ENCODE measurements at places on chromosomes 7 and 10. TPM values are rescaled to one million over a fixed set of nuclear protein-coding genes. Genes with fewer than 3 reads are reported as not detected.

GRCh38 chr7:137771273-137771672 is 75.5 kb downstream of the DGKI start:
- no peak overlapping the region for H3K4me3 ChIP-seq
- H3K4me1 ChIP-seq, result no peaks in the 10 kb centered on the region
- no peak overlapping the region for H3K27ac ChIP-seq
- no peaks in the 10 kb centered on the region for H3K36me3 ChIP-seq
- no peaks in the 10 kb centered on the region for H3K27me3 ChIP-seq
- no peak for DNase-seq

GRCh38 chr7:140497241-140497769 is 18.0 kb upstream of the MKRN1 start:
- H3K4me3 ChIP-seq, result no peak overlapping the region
- H3K27ac ChIP-seq, result no peak overlapping the region
- H3K36me3 ChIP-seq, result no peaks in the 10 kb centered on the region
- H3K27me3 ChIP-seq, result no peaks in the 10 kb centered on the region
- no peak for DNase-seq
- H3K4me1 ChIP-seq, result no peaks in the 10 kb centered on the region

DNA sequence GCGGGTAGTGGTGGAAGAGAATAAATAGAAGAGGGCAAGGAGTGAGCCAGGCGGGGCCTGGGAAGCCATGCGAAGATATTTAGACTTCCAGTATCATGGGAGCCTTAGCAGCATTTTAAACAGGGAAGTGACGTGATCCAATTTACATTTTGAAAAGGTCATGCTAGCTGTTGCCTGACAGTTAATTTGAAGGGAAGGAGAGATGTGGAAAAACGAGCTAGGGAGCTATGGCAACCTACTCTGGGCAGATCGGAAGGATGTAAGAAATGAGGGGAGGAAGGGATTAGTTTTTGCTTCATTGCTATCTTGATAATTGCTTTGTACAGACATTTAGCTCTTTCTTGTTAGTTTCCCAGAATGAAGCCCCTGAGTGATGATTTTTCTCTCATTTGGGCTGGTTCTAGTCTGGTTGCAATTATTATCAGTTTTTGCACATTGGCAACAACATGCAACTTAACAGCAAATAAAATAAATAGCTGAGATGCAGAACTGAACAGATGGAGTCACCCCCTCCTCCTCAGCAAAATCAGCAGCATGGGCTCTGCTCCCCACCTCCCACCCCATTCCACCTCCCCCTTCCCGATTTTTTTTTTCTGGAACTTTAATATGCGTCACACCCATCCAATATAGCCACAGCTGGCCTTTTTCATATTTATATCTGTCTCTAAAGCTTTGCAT is 13.0 kb upstream of the CALU start:
- no peaks in the 10 kb centered on the region for H3K27me3 ChIP-seq
- H3K4me1 ChIP-seq, result no peaks in the 10 kb centered on the region
- DNase-seq, result no peak
- H3K36me3 ChIP-seq, result no peaks in the 10 kb centered on the region
- H3K27ac ChIP-seq, result no peak overlapping the region

GRCh38 chr7:3979611-3980299 is 678.7 kb downstream of the SDK1 start:
- DNase-seq, result no peak
- no peak overlapping the region for H3K27ac ChIP-seq
- no peak overlapping the region for H3K4me3 ChIP-seq
- no peaks in the 10 kb centered on the region for H3K27me3 ChIP-seq
- H3K36me3 ChIP-seq, result no peaks in the 10 kb centered on the region
- peaks cover 6% of the 10 kb centered on the region for H3K4me1 ChIP-seq

- no peaks in the 10 kb centered on the region for H3K36me3 ChIP-seq
- H3K27me3 ChIP-seq, result no peaks in the 10 kb centered on the region
- no peaks in the 10 kb centered on the region for H3K4me1 ChIP-seq
- H3K4me3 ChIP-seq, result no peak overlapping the region
- peak overlapping the region; percentile 84 for H3K27ac ChIP-seq
- no peak for DNase-seq
These were observed 143.1 kb upstream of the CAV2 start for GRCh38 chr7:116356333-116356965.

DNA sequence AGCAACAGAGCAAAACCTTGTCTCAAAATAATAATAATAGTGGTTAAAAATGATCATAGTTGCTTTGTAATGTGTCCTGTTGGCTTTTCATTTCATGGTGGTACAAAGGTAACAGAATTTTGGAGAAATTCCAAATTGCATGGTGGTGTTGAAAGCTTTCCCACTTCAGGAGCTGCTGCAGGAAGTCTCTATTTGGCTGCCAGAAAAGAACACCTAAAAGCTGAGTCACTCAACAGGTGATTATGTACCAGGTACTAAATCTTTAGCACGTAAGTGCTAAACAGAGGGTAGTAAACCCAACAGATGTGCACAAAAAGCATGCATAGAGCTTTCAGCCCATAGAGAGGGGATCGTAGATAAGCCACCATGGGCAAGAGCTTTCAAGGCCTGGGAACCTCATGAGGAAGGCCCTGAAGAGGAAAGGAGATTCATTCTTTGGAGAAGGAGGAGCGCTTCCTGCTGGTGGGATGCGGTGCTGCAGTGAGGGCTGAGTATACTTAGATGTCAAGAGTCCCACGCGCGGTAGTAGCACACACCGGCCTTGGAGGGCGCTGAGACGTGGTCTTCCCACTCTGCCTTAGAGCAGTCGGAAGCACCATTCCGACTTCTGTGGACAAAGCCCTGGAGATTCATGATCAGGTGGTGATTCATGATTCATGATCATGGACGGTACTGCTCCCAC is 118.7 kb downstream of the RALA start:
- H3K4me1 ChIP-seq, result no peaks in the 10 kb centered on the region
- no peak overlapping the region for H3K4me3 ChIP-seq
- DNase-seq, result no peak
- no peaks in the 10 kb centered on the region for H3K27me3 ChIP-seq

GRCh38 chr10:87915989-87916388 is 52.6 kb downstream of the PTEN start:
- H3K4me3 ChIP-seq, result no peak overlapping the region
- no peak for DNase-seq
- H3K36me3 ChIP-seq, result no peaks in the 10 kb centered on the region

GRCh38 chr7:133275446-133276095 is 22.7 kb downstream of the EXOC4 start:
- H3K27ac ChIP-seq, result no peak overlapping the region
- H3K4me1 ChIP-seq, result peaks cover 11% of the 10 kb centered on the region
- no peak overlapping the region for H3K4me3 ChIP-seq

DNA sequence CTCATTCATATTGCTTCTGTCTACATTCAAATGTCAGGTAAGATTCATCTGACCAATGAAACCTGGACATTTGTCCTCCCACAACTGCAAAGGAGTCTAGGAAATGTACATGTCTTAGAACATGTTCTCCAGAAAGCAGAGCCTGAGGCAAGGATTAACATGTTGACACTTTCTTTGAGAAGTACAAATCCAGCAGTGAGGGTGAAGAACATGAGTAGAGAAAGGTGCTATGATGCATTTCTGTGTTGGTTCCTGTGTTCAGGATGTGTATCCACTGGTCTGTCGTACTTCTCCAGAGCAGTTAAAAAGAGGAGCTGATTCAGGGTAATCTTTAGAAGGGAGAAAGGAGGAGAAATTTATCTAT is 146.0 kb upstream of the AGR3 start:
- no peaks in the 10 kb centered on the region for H3K27me3 ChIP-seq
- no peaks in the 10 kb centered on the region for H3K4me1 ChIP-seq
- H3K36me3 ChIP-seq, result no peaks in the 10 kb centered on the region

DNA sequence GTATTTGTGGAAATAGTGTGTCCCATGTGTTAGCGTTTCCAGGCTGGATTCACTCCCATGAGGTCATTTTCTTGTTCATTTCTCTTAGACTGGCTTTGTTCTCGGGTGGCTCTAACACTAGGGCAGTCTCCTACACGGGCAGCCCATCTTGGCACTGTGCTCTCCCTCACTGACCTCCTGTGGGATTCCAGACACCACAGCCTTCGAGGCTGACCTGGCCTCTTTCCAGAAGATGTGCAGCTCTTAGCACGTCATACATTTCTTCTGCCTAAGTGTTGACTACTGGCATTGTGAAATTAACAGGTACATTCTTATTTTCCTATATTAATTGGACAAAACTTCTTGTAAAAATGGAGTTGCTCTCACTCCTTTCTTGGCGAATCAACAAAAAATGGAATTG is 72.8 kb downstream of the INSYN2A start:
- no peaks in the 10 kb centered on the region for H3K27me3 ChIP-seq
- H3K4me3 ChIP-seq, result no peak overlapping the region
- DNase-seq, result no peak
- H3K4me1 ChIP-seq, result no peaks in the 10 kb centered on the region
- H3K27ac ChIP-seq, result no peak overlapping the region

- no peaks in the 10 kb centered on the region for H3K36me3 ChIP-seq
- H3K4me3 ChIP-seq, result no peak overlapping the region
- no peak for DNase-seq
- H3K27me3 ChIP-seq, result no peaks in the 10 kb centered on the region
- H3K27ac ChIP-seq, result peak overlapping the region; percentile 56
- H3K4me1 ChIP-seq, result no peaks in the 10 kb centered on the region
These were observed 19.0 kb downstream of the GIMAP4 start for GRCh38 chr7:150586068-150586784.

GRCh38 chr7:5470816-5471215 is 47.2 kb upstream of the TNRC18 start:
- peak; percentile 84 for DNase-seq
- H3K4me3 ChIP-seq, result no peak overlapping the region
- H3K4me1 ChIP-seq, result no peaks in the 10 kb centered on the region
- no peaks in the 10 kb centered on the region for H3K27me3 ChIP-seq

- H3K4me3 ChIP-seq, result no peak overlapping the region
- H3K27me3 ChIP-seq, result no peaks in the 10 kb centered on the region
- H3K4me1 ChIP-seq, result peaks cover 28% of the 10 kb centered on the region
- no peaks in the 10 kb centered on the region for H3K36me3 ChIP-seq
These were observed 158.8 kb downstream of the SH3PXD2A start for GRCh38 chr10:103696411-103697145.

DNA sequence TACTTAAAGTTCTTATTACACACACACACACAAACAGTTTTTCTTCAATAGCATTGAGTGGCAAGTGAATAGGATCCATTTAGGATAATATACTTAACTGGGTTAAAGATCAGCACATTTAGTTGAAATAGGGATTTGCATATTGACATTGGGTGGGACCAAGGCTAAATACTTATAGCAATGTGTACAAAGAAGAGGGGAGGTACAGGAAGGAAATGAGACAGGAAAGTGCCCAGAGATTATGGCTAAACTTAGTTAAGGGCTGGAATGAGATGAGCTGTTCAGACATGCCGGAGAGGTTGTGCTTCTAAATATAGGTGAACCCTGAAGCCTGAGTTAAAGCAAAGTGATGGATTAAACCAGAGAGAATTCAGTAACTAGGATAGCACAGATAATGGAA is 95.1 kb downstream of the LSMEM1 start:
- H3K36me3 ChIP-seq, result no peaks in the 10 kb centered on the region
- H3K27ac ChIP-seq, result no peak overlapping the region
- H3K4me1 ChIP-seq, result peaks cover 27% of the 10 kb centered on the region
- no peaks in the 10 kb centered on the region for H3K27me3 ChIP-seq
- H3K4me3 ChIP-seq, result no peak overlapping the region
- no peak for DNase-seq

GRCh38 chr7:66837007-66837406 is 84.0 kb upstream of the TMEM248 start:
- H3K27ac ChIP-seq, result no peak overlapping the region
- H3K36me3 ChIP-seq, result no peaks in the 10 kb centered on the region

GRCh38 chr10:113125612-113126011 is 175.6 kb downstream of the TCF7L2 start:
- no peak overlapping the region for H3K4me3 ChIP-seq
- H3K4me1 ChIP-seq, result no peaks in the 10 kb centered on the region
- no peak overlapping the region for H3K27ac ChIP-seq
- no peak for DNase-seq

GRCh38 chr10:116696919-116697318 is 45.4 kb downstream of the HSPA12A start:
- H3K4me1 ChIP-seq, result no peaks in the 10 kb centered on the region
- DNase-seq, result no peak
- no peaks in the 10 kb centered on the region for H3K27me3 ChIP-seq
- no peak overlapping the region for H3K27ac ChIP-seq

DNA sequence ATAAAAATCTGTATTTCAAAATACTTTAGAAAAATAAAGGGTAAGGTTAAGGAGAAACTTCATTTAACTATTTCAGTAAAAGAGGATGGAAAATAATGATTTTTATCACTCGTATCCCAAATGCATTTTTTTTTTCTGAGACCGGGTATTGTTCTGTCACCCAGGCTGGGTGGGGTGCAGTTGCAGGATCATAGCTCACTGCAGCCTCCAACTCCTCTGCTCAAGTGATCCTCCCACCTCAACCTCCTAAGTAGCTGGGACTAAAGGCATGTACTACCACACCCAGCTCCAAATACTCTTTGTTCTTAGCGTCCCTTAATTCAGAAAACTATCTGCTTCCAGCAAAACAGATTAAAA is 11.8 kb downstream of the KMT2C start:
- no peak overlapping the region for H3K4me3 ChIP-seq
- DNase-seq, result no peak
- H3K27ac ChIP-seq, result no peak overlapping the region
- no peaks in the 10 kb centered on the region for H3K4me1 ChIP-seq
- H3K27me3 ChIP-seq, result no peaks in the 10 kb centered on the region
- H3K36me3 ChIP-seq, result no peaks in the 10 kb centered on the region

DNA sequence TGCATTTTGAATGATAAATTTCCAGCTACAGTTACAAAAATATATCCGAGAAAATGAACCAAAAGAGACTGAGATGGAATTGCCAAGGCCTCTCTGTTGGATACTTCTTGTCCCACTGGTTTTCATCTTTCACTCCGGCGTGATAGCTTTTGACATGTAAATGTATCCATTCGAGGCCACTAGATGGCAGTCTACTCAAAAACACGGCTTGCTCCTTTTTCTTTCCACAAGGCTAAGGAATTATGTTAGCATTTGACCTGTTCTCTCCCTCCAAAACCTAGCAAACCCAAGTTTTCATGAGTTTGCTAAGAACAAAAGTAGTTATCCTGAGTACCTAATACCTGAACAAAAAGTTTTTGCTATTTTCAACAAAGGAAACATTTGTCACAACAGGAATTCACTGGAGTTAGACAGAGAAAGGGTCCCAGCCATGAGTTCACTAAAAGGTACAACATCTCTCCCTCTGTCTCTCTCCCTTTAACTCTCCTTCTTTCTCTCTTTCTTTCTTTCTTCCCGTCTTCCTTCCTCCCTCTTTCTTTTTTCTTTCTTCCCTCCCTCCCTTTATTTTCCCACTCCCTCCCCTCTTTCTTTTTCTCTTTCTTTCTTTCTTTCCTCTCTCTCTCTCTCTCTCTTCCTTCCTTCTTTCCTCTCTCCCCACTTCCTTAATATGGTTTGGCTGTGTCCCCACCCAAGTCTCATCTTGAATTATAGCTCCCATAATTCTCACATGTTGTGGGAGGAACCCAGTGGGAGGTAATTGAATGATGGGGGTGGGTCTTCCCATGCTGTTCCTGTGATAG is 207.9 kb upstream of the MYO3A start:
- no peak for DNase-seq
- H3K27ac ChIP-seq, result no peak overlapping the region
- H3K4me3 ChIP-seq, result no peak overlapping the region
- no peaks in the 10 kb centered on the region for H3K36me3 ChIP-seq
- no peaks in the 10 kb centered on the region for H3K27me3 ChIP-seq
- H3K4me1 ChIP-seq, result no peaks in the 10 kb centered on the region

- no peak overlapping the region for H3K27ac ChIP-seq
- H3K4me1 ChIP-seq, result no peaks in the 10 kb centered on the region
- H3K36me3 ChIP-seq, result no peaks in the 10 kb centered on the region
- H3K27me3 ChIP-seq, result peaks cover 62% of the 10 kb centered on the region
These were observed 366.3 kb downstream of the DNAJB6 start for GRCh38 chr7:157703131-157703530.

Gene CDC14C
- total RNA-seq, result not detected

Gene TLX1
- total RNA-seq, result not detected

Gene RARRES2
- 342 TPM for total RNA-seq

Gene PTPRZ1
- total RNA-seq, result 7.9 TPM
